RWPE1 (cell line): ENCODE measurements at places on chromosomes 5 and 9.
A peak's percentile ranks its signal among the peaks of the same experiment; 100 is the strongest.

DNA sequence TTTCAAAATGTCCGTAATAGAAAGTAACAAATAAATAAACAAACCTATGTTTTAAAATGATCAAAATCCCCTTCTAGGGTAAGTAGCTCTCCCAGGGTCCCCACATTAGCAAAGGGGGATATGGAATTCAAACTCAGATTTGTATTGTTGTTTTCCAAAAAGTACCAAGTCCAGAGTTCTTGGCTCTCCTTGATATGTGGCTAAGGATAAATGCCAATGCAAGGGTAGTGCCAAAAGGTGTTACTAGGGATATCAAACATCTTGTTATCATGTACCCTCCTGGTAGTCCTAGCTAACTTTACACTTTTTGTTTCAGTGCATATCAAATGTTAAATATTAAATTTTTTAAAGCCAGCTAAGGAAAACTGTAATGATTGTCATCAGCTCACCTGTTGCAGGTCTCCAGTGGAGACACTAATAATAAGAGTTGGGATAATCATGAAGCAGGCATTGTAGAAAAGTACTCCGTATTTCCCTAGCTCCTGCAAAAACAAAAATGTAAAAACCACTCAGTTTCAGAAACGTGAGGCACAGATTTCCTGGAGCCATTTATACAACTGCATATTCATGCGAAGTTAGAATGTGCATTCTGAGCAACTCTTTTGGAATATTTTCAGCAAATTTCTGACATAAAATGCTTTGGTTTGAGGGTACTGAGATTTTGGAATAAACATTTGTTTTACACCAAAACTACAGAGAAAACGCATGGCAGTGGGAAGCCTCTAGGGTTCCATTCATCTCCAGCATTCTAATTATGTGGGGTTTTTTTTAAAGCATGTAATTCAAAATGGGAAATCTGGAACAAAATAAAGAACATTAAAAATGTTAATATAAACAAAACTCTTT lies 39.8 kb downstream of the SLC35D2 start:
- DNase-seq: no peak

- DNase-seq: no peak
These were observed 58.2 kb downstream of the ZNF618 start for GRCh38 chr9:113934167-113934828.

DNA sequence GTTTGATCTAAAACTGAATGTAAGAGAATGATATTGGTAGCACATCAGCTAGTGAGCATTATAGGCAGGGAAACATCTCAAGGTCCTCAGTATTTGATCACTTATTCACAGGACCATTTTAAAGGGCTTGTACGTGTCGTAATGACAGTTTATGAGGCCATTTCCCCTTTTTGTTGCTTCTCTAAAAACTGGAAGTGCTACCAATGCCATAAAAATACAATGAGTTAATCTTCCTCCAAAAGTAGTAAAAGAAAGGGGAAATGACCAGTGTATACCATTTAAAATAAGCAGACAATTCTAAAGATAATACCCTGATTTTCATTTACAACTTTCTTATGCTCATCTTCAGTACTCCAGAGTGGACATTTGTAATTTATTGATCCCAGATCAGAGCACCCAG lies 285.8 kb upstream of the PCSK5 start:
- no peak for DNase-seq

DNA sequence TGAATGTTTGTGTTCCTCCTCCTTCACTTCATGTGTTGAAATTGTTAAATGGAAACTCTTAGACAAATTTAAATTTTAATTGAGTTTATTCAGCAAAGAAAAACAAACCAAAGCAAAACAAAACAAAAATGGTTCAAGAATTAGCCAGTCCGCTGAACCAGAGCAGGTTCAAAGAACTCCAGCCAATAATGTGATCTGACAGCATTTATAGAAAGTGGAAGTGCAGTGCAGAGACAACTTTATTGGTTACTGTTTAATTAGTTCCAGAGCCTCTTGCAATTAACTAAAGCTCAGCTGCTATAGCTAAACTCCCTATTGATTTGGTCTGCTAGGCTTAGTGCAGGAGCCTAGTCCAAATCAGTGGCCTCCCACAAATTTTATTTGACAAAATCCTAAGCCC lies 132.9 kb downstream of the RNF180 start:
- no peak for DNase-seq

DNA sequence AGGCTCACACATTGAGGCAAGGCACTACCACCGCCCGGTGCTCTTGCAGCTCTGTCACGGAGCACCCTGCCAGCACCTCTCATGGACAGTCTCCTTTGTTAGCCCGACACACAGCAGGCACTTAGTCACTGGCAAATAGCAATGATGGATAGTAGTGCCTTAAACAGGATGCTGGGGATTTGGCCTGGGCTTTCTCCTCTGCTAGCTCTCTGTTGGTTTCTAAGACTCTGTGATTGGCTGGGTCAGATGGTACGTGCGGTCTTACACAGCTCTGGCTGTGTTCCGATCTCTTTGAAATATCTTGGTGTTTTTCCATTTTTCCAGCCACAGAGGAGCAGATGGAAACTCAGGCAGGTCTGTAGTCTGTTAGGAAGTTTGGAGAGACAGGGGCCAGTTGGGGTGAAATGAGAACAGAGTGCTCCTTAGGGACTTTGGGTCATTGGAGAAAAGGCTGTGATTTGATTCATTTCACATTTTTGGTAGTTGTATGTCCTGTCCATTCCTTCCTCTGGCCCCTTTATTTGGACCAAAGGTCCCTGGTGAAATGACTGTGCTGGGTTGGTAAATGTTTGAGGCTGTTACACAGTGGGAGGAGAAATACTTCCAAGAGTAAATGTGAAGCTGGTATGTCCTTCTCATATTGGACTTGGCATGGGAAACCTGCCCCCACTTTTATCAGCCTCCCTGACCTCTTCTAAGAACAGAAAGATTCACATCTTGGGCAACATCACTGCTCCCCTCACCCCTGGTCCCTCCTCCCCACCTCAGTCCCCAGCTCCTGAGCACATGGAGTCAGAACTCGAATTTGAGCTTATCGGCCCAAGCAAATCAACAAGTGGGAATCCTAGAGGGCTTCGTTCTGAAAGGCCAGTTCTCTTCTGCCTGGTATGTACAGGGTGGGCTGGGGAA lies 3.4 kb downstream of the SMIM3 start:
- no peak for DNase-seq

GRCh38 chr5:71703941-71704340 lies 15.1 kb upstream of the CARTPT start:
- no peak for DNase-seq

GRCh38 chr5:58752104-58752503 lies 169.2 kb downstream of the RAB3C start:
- DNase-seq: no peak

DNA sequence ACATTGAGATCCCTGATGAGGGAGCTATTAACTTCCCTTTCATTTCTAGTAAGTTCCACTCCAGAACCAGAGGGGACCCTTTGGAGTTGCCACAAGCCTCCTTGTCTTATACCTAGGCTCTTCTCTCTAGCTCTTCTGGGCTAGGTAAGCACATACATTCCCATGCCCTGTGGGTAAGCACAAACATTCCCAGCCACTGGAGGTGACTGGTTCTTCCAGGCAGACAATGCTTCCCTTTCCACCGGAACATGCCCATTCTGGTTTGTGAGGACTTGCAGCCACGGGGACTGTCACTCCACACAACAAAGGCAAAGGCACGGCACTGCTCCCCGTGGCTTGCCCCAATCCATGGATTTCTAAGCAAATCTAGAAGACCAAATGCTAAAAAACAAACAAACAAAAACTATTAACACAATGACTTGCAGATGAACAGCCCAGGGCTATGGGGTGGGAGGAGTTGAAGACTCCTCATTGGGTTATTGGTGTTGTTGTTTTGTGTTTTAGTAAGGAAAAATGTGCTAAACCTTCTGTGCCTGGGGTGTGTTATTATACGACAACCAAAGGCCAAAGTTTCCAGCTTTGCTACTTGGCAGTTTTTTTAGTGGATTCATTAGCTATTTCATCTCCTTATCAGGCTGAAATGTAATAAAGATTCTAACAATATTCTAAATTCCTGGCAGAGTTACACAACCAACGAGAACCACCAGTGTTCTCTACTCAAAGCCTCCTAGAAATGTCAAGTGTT lies 276.2 kb downstream of the SYK start:
- no peak for DNase-seq

DNA sequence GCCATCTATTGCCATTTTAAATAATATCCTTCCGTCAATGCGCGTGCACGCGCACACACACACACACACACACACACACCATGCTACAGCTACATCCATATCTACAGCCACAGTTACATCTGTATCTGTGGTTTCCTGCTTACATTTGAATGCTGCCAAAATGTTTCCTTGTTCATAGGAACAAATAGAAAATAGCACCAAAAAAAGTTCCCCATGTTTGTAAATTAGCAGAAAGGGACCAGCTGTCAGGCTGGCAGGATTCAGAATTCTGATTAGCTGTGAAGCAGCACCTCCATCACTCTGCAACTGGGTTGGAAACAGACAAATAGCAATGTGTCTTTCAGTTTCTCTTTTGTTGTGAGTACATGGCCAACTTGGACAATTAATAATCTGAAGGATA lies 601.5 kb downstream of the IRX1 start:
- no peak for DNase-seq

DNA sequence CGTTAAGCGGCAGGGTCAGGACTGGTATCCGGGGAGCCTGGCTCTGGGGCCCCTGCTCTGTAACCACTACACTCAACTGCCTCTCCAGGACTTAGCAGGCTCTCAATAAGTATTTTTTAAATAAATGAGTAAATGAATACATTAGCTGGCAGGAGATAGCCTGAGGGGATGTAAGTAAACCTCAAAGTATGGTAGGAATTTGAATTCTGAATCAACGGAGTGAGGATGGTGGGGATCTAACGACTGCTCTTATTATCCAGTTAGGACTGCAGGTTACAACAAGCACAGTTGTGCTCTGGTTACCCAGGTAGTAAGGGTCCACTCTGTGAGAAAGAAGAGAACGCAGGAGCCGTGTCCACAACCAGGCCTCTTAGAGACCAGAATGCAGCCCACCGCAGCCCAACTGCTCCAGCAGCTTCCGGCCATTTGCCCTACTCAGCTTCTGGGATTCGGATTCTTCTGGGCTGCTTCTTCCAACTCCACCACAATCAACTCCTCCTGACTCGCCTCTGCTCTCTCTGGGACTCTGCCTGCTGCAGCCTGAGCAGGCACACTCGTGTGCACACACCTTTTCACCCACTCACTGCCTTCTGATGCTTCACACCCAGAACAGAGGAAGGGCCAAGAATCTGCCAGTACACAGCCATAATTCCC lies 52.6 kb downstream of the MED27 start:
- peak; percentile 99 for DNase-seq
